ENCODE measurements at places on chromosomes 4 and X.
A peak's percentile ranks its signal among the peaks of the same experiment; 100 is the strongest.

DNA sequence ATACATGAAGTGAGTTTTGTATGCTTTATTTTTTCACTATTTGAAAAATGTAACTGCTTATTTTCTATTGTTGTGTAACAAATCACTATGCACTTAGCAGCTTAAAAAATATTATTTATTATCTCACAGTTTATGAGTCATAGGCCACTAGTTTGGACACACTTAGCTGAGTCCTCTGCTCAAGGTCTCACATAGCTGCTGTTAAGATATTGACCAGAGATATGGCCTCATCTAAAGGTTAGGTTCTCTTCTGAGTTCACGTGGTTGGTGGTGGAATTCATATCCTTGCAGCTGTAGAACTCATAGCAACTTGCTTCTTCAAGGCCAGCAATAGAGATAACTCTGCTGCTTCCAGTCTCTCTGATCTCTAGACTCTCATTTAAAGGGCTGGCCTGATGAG is 534.4 kb downstream of the SPRY1 start:
- DNase-seq, result no peak

DNA sequence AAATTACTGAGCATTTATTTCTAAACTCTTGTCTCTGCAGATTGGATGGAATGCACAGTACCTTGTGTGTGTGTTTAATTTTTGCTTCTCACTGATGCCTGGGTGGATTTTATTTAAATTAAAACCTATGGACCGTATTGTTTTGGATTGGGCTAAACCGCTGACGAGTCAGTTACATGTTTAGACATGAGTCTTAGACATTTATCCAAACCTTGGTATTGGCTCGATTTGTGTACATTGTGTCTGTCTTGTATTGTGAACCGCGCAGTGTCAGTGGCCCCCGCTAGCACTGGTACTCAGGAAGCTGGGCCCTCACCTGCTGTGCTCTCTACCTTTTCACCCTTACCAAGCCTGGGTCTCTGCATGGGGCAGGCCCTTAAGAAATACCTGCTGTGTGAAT is 40.8 kb upstream of the TADA2B start:
- DNase-seq, result no peak

GRCh38 chrX:45758738-45759397 is 558.2 kb upstream of the DIPK2B start:
- DNase-seq, result no peak

DNA sequence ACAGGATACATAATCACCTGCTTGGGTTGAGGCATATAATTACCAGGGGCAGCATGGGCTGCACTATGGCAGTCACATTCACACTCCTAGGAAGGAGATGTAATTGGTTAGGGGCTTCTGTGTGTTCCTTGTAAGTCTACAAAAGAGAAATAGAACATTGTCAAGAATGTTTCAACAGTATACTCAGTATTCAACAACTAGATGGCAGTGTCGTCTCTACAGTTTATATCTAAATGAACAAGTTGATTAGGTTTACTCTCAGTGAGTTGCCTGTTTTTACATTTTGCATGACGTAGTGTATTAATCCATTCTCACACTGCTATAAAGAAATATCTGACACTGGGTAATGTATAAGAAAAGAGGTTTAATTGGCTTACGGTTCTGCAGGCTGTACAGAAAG is 50.5 kb upstream of the RAB33B start:
- DNase-seq, result peak; percentile 21

DNA sequence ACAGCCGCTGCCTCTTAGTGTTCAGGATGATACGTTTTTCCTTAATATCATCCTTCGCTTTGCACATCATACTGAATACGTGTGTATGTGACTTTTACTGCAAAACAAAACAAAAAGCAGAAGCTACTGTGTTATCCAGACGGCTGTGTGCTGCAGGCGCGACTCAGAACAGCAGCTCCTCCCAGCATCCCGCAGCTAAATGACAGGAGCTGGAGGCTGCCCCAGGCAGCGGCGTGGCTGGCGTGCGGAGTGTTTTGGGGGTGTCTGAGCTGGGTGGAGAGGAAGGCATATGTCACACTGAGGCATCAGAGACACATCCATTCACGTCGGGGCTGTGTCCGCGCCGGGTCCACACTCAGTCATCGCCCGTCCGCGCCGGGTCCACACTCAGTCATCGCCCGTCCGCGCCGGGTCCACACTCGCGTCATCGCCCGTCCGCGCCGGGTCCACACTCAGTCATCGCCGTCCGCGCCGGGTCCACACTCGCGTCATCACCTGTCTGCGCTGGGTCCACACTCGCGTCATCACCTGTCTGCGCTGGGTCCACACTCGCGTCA is 16.6 kb downstream of the PCGF3 start:
- DNase-seq, result no peak

DNA sequence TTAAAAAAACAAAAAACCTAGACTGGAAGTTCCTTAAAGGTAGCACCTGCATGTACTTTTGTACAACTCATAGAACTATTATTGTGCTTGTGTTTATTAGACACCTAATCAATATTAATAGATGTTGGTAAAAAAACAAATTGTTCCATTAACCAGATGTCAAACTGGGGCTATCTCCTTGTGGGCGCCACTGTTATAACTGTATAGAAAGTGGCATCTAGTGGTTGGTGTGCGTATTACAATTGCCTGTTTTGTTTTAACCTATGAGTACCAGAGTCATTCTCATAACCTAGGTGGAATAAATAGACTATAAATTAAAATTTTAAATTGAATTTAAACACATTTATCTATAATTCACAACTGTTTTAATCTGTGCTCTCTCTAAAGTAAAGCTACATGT is 97.4 kb downstream of the COL4A5 start:
- DNase-seq, result peak; percentile 7

- no peak for DNase-seq
Measured at GRCh38 chr4:73603271-73603710, 16.9 kb downstream of the RASSF6 start.

DNA sequence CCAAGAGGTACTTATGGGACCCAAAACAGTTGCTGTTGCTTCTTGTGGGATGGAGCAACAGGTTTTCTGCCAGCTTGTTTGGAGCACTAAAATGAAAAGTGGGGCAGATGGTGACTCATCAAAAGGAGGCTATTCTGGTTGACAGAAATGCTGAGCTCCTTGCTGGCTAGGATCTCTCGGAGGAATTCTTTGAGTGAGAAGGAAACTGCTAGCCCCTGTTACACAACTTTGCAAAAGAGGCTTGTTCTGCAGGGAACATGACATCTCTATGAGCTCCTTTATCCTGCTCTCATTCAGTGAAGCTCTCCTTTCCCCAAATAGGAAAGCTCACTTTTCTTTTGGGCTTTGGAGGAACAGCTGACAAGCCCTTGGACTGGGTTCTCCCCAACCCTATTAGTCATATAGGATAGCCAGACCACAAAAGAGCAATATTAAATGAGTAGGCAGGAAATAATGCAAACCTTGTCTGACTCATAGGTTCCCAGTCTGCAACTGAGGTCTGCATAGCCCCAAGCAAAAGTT is 108.3 kb downstream of the CDS1 start:
- DNase-seq, result no peak

DNA sequence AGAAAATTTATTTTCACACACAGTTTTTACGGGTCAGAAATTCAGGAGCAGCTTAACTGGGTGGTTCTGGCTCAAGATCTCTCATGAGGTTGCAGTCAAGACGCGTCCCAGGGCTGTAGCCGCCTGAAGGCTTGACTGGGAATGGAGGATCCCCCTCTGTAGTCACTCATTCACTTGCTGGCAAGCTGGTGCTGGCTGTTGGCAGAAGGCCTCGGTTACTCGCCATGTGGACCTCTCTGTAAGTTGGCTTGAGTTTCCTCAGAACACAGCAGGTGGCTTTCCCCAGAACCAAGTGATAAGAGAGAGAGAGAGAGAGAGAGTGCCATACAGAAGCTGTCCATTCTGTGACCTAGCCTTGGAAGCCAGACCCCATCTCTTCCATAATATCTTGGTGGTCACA is 132.8 kb downstream of the DCLK2 start:
- DNase-seq, result no peak

DNA sequence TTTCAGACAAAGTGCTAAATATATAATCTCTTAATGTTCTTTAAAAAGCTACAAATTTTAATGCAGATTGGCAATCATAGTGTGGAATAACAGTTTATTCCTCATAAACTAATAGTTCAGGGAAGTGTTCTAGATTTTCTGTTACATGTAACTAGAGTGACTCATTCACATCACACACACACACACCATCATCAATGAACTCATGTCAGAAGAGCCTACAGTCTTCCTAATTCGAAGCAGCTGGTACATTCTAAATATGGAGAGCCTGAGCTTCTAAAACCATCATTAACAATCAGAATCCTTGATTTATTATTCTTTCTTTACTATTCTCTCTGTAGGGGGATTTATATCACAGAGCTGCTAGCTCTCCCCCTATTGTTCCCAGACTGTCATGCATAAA is 49.6 kb downstream of the DKK2 start:
- peak; percentile 4 for DNase-seq

DNA sequence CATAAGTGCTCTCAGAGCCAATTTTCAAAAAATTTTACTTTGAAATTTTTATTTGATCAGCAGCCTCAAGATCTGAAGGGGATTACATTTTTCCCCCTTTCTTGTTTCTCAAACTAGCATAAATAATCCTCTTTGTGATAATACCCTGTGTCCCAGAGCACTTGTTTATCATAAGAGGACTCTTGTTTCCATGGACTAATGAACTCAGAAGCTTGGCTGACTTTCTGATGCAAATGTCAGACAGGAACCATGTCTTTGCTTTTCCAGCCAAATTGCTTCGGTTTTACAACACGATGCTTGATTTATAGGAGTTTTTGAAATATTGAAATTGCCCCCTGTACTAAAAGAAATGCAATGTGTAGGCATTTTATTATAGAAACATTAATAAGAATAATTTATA is 859.3 kb upstream of the LCORL start:
- DNase-seq, result no peak

GRCh38 chr4:123826896-123827295 is 430.3 kb downstream of the SPRY1 start:
- DNase-seq, result no peak

GRCh38 chrX:9188117-9188516 is 154.2 kb upstream of the FAM9B start:
- DNase-seq, result no peak

DNA sequence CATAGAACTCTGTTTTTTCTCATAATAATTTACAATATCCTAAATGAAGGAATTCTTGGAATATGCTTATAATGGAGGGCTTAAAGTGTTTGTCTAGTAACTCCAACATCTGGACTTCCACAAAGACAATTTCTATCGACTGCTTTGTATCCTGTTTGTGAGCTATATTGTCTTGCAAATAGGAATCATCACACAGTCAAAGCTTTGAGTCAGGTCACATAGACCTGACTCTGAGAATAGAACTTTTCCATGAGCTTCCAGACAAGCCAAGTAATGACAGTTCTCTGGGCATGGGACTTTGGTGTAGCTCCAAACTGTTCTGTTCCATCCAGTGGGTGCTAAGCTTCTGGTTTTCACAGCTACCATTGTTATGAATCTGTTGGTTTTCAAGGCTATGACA is 75.2 kb upstream of the GALNT7 start:
- DNase-seq, result no peak

DNA sequence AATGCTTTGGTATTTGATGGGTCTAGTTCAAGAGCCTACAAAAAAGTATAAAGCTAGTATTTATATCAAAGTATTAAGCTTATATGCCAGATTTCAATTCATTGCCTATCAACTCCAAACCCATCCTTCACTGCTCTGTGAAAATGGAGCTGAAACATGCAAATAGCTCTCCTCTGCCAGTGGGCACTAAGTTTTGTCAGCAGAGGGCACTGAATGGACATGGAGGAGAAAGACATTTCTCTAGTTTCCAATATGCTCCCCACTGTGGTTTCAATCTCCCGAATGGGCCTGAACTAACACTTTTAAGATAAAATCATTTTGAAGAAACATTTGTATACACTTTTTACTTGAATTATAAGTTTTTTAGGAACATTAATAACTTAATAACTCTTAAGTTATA is 12.4 kb downstream of the PPID start:
- no peak for DNase-seq

DNA sequence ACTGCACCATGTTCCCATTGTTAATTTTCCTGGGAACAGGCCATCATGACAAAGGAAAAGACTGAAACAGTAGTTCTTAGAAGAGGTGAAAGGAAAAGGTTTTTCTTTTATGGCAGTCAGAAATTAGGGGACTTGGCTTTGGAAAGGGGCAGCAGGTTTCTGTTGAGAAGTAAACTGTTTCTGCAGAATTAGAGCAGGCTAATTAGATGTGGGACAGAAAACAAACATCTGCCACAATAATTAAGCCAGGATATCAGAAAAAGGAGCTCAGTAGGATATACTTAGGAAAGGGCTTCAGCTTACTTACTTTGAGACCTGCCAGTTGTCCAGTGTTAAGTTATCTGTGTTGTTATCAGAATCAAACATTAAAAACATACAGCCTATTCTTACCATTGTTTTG is 36.7 kb upstream of the STPG2 start:
- no peak for DNase-seq

DNA sequence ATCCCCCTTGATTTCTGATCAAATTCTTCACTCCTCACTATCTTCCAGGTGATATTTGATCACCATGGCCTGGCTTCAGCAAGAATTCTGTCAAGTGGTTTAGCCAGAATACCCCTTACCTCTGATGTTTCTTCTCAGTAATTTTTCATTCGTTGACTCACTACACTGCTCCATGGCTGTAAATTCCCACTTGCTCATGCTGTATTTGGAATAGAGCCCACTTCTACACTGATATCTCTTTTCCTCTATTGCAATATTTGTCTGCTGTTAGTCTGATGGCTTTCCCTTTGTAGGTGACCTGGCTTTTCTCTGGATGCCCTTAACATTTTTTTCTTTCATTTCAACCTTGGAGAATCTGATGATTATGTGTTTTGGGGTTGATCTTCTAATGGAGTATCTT is 73.9 kb upstream of the DIPK2B start:
- DNase-seq, result no peak

DNA sequence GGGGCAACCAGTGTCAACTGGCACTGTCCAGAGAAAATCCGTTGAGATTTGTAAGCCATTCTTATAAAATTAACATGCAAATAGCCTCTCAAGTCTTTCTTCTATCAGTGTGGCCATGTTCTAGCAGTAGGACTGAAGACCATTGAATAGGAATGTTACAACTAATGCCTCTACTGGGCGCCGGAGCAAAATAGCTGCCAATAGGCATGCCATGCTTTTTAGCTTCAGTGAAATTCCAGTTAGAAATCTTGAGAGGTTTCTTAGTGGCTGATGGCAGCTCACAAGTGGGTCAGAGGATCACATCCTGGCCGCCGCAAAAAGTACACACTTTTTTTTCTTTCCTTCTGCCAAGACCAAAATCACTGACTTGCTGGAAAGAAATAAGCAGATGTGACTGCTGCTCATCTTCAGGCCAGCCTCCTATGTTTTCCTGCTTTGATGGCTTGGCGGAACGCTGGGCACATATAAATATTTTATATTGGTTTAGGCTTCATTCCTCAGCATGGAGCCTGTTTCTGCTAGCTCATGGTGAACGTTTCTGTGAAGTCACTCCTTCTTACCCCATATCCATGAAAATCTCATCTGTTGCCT is 293.1 kb downstream of the TENM3 start:
- peak; percentile 78 for DNase-seq

GRCh38 chr4:16717266-16717970 is 181.0 kb downstream of the LDB2 start:
- no peak for DNase-seq
